ENCODE measurements at places on chromosomes 3 and 15.

GRCh38 chr15:34370129-34370528, 3.1 kb upstream of the LPCAT4 start:
- no peak for DNase-seq

DNA sequence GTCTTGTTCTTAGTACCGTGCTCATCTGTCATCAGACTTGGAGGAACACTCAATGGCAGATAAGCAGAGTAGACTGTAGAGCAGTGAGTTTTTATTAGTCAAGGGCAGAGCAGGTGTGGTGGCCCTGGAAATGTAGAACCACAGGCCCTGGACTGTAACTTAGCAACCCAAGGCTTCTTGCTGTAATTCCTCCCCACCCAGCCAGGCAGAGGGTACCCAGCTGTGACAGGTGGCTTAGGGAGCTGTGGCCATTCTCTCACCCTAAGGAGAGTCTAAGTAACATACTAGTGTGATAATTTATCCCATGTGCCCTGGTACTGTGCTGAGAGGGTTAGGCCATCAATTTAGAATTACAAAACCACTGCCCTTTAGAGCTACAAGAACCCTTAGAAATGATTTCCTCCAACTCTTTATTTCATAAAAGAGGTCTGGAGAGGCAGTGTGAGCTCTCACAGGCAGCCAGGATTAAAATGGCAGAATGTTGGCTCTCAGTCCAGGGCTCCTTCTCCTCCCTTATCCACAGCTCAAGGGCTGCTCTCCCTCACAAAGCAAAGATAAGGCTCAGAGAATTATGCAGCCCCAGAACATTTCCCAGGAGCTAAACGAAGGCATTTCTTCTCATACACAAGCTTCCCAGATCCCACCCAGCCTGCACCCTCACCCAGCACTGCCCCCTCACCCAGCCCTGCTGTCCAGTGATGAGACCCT, 3.0 kb downstream of the POMGNT2 start:
- DNase-seq, result no peak

DNA sequence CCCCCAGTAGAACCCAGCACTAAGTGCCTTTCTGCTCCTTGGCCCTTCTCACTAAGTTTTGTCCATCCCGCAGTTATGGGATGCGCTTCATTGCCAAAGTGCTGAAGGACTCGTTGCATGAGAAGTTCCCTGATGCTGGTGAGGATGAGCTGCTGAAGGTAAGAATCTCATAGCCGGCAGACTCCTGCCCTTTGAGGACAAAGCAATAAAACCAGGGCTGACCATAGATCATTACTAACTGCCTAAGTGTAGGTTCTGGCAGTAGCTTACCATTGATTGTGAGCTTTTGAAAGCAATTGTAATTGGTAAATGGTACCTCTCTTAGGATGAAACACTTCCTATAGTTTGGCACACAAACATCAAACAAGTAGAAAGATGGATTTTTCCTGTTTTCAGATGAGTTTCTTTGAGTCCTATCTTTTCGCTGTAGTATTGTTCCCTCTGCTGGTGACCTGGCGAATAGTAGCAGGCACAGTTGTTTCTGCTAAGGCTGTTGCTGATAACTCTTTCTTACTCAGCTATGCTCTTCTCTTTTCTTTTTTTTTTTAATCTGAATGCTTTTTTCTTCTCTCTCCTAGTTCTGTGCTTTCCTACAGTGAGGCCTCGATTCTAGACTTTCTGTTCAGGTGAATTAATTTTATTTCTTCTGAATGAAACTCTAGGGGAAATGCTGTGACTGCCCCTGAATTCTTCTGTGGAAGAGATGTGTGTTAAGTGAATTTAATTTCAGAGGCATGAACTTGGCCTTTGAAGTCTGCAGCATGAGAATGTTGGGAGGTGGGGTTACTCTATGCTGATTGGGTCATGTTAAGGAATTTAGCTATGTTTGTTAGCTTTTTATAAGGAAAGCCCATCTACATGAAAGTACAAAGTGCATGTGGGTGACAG, 47.4 kb upstream of the CRTC3 start:
- DNase-seq, result no peak

DNA sequence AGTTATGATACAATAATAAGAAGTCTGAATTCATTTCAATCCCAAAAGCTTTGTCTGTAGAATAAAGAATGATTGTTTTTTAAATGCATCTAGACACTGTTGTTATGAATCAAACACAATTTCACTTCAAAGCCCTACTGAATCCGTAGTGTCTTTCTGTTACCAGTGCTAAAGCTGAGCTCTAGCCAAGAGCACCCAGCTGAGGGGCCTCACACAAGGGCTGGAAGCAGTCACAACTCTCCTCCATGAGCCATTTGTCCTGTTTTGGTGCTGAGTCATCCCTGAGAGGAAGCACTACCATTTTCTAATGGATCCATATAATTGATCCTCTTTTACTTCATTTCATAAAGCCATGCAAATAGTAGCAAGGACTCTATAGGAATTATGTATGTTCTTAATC, 158.2 kb upstream of the ANKRD28 start:
- no peak for DNase-seq

- no peak for DNase-seq
These were observed 391.8 kb downstream of the VPS13C start for GRCh38 chr15:61668444-61668843.

DNA sequence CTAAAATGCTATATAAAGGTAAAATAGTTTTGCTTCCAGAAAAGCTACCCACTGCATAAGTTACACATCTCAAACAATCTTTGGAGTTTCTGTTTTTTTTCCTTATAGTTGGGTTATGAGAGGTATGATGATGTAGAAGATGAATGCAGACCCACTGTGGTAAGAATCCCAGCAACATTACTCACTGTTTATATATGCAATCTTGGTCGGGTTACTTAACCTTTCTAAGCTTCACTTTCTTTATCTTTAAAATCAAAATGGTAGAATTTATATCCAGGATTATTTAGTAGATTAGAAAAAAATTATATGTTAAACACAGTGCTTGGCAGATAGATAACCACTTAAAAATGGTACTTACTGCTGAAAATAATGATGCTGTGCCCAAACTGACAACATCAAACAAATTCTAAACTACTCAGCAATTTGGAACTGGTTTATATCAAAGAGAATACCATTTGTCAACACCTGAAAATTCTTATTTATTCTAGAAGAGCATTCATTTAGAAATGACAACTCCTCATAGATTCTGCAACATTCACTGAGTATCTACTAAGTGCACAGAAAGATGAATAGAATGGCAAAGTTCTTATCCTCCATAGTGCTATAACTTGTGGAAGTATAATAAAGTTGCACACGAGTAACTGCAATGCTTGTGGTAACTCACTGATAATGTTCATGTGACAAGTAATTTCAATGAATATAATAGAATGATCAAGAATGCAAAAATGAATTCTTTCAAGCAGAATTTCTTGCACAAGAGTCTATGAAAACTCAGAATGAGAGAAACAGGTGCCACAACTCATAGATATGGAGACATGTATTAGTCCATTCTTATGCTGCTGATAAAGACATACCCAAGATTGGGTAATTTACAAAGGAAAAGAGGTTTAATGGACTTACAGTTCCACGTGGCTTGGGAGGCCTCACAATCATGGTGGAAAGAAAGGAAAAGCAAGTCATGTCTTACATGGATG, 129.0 kb upstream of the SLC7A14 start:
- DNase-seq, result no peak

- DNase-seq, result no peak
These were observed 21.1 kb upstream of the IQCF6 start for GRCh38 chr3:51799879-51800749.
